HAP-1 (cell line): ENCODE measurements at places on chromosomes 5 and 9.

DNA sequence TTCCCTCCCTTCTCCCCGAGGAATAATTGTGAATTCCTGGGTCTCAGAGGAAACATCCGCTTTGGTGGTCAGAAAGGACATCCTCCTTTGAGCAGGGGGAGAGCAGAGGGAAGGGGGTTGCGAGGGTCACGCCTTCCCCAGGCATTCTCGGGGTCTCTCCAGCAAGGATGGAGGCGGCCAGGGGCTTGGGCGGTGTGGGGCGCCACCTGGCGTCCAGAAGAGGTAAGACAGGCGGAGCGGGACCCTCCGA, 129.1 kb downstream of the KCNIP1 start:
- DNase-seq: peak; percentile 84

DNA sequence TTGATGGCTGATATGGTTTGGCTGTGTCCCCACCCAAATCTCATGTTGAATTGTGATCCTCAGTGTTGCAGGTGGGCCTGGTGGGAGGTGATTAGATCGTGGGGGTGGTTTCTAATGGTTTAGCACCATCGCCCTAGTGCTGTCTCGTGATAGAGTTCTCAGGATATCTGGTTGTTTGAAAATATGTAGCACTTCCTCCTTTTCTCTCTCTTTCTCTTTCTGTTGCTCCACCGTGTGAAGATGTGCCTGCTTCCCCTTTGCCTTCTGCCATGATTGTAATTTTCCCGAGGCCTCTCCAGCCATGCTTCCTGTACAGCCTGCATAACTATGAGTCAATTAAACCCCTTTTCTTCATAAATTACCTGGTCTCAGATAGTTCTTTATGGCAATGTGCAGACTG, 111.6 kb downstream of the SREK1 start:
- DNase-seq: no peak

DNA sequence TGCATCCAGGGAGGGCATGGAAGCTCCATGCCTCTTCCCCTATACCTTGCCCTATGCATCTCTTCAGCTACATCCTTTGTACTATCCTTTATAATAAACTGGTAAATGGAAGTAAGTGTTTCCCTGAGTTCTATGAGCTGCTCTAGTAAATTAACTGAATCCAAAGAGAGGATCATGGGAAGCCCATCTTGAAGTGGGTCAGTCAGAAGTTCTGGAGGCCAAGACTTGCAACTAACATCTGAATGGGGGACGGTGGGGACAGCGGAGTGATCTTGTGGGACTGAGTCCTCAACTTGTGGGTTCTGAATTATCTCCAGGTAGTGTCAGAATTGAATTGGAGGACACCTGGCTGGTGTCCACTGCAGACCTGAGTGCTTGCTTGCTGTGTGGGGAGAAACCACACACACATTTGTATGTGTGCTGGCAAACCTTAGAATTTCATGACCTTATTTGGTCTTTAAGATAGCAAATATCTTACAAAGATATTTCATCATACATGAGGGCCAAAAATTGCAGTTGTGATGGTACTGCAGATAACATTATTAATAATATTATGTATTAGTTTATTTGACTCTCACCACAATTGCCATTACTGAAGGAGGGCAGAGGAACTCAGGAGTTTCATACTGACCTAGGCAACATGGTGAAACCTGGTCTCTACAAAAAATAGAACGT, 5.5 kb upstream of the PRELID2 start:
- DNase-seq: no peak

DNA sequence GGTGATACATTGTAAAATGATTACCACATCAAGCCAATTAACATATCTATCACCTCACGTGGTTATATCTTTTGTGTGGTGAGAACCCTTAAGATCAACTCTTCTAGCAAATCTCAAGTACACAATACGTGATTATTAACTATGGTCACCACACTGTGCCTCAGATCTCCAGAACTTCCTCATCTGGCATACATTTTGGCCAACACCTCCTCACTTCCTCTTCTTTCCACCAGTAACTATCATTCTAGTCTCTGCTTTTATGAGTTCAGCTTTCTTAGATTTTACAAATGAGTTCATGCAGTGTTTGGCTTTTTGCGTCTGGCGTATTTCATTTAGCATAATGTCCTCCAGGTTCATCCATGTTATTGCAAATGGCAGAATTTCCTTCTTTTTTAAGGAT, 35.8 kb downstream of the PRKACG start:
- DNase-seq: no peak

GRCh38 chr5:145588113-145588512, 247.0 kb downstream of the PRELID2 start:
- no peak for DNase-seq

GRCh38 chr9:33080534-33080933, 4.1 kb upstream of the SMU1 start:
- no peak for DNase-seq

- no peak for DNase-seq
Measured at GRCh38 chr5:172435362-172436077, 18.8 kb downstream of the SH3PXD2B start.

GRCh38 chr5:21685522-21685921, 1167.6 kb downstream of the CDH12 start:
- DNase-seq: no peak

DNA sequence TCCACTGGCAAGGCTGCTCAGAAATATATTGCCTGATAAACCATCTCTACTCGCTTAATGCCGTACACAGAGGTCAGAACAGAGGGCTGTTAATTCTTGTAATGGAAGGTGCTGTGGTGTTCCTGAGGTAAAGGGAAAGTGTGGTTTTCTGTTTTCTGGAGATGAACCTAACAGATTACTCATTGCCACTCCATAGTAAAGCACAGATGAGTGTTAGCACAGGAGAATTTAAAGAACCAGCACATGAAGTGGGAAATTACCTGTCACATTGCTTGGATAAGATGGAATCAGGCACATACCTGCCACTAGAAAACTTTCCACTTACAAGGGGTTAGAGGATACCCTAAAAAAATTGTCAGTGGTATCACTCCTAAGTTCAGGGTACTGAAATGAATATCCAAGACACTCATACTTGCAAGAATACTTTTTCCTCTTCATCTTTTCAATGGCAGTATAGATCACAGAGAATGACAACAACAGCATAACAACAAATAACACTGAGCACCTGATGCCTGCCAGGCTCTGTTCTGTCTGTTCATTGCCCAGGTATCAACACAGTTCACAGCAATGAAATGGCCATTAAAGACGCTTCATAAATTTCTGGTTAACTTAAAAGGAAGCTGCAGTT, 152.9 kb upstream of the GNA14 start:
- no peak for DNase-seq

DNA sequence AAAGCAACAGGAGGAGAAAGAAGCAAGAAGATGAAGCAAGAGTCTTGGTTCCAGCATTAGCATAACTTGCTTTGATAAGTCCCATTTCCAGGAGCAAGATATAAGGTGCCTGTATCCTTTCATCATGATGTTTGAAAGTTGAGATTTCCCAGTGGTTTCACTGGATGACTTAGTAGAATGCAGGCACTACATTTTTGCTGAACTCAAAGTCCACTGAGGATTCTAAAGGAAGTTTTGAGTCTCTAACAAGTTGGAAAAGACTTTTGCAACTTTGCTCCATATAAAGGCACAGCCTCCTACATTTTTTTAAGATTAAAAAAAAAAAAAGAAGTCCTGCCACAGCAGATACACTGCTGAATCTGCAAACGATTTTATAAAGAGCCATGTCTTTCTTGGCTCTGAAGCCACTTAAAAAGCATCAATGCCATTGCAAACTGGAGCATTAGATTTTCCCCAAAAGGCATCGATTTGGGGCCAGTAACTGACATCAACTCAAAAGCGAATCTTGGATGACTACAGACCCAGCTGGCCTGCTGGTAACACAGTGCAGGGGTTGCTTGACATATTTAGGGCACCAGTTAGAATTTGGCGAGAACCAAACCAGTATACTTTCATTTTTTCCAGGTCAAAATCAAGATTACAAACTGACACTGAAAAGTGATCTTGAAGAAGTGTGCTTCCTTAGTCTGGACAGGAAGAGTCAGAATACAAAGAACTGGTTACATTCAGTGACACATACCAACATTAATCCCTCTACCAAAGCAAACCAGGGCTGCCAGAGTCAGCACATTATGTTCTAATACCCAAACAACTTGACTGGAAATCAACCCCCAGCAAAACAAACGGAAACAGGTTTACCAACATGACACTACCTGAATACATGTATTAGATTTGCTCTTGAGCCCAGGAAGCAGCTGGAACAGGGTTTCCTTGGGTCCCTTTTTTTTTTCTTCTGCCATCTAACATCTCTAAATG, 39.1 kb upstream of the KCNV2 start:
- DNase-seq: no peak

DNA sequence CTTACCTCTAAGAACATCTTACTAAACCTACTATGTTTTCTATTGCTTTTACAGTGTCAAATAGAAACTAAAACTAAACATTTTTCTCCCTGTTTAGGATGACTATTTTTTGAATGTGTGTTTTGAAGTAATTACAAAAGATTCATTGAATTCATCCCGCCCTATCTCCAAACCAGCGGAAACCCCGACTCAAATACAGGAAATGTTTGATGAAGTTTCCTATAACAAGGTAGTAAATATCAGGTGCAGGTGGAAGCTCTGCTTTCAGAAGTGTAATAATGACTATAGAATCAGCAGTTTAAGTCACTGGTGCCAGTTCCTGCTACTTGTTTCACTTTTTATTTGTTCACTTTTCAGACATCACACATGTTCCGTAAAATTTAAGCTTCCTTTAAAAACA, 20.0 kb downstream of the ERAP2 start:
- DNase-seq: no peak

GRCh38 chr9:107637421-107638420, 148.2 kb upstream of the KLF4 start:
- no peak for DNase-seq

GRCh38 chr9:137449931-137450538, 8.9 kb upstream of the ENTPD8 start:
- no peak for DNase-seq

GRCh38 chr5:73392775-73393174, 55.8 kb downstream of the FOXD1 start:
- no peak for DNase-seq

DNA sequence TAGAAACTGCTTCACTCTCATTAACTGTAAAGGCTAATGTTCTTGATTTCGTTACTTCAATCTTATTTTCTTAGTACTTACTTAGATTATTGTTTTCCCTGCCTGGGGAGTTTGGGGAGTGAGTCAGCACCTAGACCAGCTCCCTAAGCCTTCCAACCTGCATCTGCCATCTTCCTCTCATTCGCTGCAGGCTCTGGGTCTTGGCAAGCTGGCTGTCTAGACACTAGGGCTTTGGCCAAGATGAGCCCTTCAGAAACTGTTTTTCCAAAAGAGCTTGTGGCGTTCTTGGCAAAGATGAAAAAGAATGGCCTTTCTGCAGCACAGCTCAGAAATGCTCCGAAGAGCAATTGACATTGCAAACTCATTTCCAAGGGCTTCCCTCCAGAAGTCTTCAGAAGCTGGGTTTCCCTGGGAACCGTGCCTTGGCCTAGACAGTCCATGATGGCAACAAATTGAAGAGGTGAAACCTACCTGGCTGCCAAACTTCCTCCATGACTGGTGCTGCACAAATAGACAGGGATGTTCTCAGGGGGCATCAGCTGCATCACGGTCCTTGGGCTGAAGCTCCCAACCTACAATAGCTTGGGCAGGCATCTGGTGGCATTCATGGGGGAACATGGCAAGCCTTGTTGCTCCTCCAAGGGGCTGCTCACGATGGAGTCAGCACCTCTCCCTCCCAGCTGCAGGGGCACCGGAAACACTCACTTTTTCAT, 76.6 kb downstream of the NSUN2 start:
- no peak for DNase-seq

DNA sequence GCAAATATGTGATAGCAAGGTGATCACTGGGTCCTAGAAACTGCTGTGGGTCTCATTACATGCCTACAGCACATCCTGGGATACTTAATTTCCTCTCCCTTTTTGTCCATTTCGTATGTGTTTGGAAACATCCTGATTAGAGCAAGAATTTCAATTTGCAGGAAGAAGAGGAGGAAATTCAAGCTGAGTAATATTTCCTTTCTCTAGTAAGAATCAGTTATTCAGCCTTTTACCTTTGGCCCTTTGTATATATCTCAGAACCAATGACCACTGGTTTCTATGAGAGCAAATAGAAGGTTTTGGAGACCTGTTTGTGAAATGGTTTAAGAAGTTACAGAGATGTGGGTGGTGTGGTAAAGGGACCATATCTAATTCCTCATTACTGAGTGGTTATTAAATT, 171.6 kb downstream of the RMI1 start:
- no peak for DNase-seq

DNA sequence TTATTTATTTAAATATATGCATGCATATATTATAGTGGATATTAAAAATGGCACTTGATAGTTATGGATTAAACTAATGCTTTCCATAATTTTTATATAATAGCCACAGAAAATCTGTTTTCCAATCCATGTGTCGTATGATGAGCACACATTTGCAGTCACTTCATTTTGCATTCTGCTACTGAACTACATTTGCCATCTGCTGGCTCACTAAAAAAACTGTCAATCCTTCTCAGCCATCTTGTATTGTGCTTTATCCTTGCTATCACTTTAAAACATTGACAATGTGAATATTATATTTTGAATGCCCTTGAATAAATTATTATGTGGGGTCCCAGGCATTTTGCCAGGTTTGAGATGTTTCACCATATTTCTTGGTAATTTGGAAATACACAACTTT, 586.6 kb downstream of the DNAH5 start:
- DNase-seq: no peak

DNA sequence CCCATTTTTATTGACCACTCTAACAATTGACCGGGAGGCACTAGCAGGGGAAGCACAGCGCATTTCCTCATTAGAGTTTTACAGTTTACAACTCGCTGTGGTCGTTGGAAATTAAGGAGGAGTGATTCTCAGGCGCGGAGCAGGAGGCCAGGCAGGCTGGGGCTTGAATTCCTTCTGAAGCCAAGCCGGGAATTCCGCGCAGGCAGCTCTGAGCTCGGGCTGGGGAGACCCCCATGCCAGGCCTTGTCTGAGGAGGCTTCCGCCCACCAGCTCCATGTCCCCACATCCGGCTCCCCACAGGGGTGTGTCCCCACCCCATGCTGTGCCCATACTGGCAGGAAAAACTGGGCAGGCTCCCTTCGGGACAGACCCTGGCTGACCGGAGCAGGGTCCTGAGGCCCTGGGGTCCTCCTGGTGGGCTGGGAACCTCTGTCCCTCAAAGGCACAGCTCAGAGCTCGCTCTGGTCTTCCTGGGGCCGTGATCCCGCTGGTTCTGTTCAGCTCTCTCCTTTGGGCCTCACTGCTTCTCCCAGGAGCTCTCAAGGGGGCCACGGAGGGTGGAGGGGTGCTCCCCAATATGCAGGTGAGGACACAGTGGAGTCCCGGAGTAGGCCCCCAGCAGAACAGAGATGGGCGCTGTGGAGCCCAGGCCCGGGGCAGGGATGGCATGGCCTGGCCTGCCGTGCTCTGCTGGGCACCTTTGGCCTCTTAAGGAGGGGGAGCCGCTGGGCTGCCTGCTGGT, 1.3 kb upstream of the NRARP start:
- DNase-seq: peak; percentile 42

DNA sequence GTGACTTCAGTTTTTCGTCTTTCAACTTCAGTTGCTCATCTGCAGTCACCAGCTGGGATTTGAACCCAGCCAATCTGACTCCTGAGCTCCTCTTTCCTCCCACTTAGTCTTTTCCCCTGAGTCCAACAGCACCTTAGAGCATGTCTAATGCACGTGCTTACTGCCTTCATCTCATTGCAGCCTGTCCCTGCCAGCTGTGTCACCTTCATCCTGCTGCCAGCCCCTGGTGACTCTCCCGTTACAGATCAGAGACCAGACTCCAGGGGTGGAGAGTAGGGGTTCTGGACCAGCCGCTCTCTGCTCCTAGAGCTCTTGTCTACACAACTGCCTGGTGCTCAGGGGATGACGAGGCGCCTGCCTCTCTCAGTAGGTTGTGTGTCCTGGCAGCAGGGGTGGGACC, 132.9 kb upstream of the LMX1B start:
- no peak for DNase-seq

GRCh38 chr5:157350939-157351801, 85.2 kb downstream of the CYFIP2 start:
- DNase-seq: no peak
